ENCODE measurements at places on chromosomes 12 and 14.

DNA sequence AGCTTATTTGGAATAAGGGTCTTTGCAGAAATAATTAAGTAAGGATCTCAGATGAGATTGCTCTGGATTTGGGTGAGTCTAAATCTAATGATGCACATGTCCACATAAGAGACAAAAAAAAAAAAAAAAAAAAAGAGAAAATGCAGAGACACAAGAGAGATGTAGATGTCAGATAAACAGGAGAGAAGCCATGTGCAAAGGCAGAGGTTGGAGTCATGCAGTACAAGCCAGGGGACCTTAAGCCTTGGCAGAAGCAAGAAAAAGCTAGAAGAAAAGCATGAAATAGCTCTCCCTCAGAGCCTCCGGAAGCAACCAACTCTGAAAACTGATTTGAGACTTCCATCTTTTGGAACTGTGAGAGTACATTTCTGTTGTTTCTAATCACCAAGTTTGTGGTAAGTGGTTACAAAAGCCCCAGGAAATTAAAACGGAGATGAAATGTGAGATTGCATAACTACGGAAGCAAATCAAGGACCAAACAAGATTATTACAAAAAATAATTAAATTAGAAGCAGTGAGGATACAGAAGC lies 1304.0 kb upstream of the SEL1L start:
- no peak for DNase-seq

- no peak for DNase-seq
Measured at GRCh38 chr12:50085615-50086072, 502 bp downstream of the SMARCD1 start.

DNA sequence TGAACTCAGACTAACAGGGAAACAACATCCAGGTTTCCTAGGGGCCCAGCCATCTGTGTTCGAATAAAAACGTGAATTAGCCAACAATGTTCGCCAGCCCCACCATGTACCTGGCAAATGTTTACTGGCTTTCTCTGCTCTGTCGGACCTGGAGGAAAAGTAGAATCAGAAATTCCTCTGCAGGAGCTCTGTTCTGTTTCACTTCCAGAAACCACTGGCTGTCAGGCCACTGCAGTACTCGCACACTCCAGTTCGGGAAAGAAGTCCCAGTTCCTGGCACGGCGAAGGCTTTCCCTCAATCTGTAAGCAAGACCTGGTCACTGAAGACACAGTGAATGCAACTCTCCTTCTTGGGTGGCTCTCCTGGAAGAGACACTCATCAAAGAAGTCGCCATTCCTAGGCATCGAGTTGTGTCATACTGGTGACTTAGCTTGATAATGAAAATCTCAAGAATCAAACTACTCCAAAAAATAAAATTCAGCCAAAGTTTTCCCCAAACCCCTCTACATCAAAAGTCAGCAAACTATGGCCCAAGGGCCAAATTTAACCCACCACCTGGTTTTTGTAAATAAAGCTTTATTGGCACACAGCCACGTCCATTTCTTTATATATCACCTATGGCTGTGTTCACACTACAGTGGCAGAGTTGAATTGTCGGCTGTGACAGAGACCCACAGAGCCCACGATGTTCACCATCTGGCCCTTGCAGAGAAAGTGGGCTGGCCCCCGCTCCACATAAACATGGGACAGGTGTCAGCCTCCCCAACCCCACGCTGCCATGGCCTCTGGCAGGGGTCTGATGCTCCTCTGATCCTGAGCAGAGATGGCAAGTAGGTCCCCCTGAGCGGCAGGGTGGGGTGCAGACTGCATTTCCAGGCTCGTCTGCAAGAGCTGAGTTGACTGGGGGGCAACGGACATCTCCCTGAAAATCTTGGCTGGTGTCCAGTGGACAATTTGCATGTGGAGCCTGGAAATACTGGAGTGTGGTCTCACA lies 189.2 kb upstream of the DIO3 start:
- no peak for DNase-seq

GRCh38 chr12:90987520-90987919 lies 17.3 kb downstream of the EPYC start:
- DNase-seq: peak; percentile 5

- no peak for DNase-seq
Measured at GRCh38 chr14:61130512-61131260, 149.6 kb downstream of the SLC38A6 start.

DNA sequence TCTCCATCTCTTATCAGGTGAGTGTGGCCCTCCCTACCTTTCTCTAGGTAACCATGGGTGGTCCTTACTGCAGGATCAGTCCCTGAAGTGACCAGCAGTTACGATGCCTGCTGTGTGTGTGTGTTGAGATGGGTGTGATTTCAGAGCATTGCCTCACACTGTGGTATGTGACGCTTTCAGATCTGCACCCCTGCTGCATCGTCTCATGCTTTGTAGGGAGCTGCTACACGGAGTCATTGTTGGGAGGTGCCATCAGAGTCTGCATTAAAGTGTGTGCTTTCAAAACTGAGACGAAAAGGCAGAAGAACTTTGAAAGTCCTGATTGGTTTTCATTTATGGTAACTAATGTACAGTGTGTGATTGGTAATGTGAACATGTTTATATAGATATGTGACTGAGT lies 150.5 kb downstream of the PELI2 start:
- DNase-seq: no peak

Data from hematopoietic multipotent progenitor cell treated with erythropoietin and hydrocortisone succinate and interleukin-3 and kit ligand, for 6 days (in vitro differentiated cells).